Activated T-helper 2 cell treated with anti-CD3 and anti-CD28 coated beads, Interferon-gamma antibody, Interleukin-2, Interleukin-4, amounts not matched to agents 10 μg/mL and 5 μg/mL and 100 μg/mL, durations not matched to agents 14 hours and 24 hours and 36 hours (primary cell): ENCODE measurements at places on chromosomes 3 and 15.

DNA sequence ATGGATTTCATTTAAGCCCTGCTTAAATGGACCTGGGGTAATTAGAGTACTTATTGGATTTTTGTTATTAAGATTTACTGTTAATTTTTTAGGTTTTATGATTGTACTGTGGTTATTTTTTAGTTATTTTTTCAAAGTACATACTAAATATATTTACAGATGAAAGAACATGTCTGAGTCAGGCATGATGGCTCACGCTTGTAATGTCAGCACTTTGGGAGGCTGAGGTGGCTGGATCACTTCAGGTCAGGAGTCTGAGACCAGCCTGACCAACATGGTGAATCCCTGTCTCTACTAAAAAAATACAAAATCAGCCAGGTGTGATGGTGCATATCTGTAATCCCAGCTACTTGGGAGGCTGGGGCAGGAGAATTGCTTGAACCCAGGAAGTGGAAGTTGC is 16.2 kb upstream of the RPL24 start:
- DNase-seq = no peak

- no peak for DNase-seq
These were observed 200.4 kb upstream of the ADAMTS9 start for GRCh38 chr3:64888165-64888564.

- DNase-seq = no peak
These were observed 428.7 kb upstream of the EPHA3 start for GRCh38 chr3:88678747-88679146.

DNA sequence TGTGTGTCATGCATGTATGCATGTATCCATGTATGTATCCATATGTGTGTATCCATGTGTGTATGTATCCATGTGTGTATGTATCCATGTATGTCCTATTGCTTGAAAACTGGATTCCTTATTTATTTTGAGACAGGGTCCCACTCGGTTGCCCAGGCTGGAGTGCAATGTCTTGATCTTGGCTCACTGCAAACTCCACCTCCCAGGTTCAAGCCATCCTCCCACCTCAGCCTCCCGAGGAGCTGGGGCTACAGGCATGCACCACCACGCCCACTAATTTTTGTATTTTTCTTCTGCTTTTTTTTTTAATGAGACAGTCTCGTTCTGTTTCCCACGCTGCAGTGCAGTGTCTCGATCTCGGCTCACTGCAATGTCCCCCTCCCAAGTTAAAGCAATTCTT is 34.1 kb downstream of the MUC20 start:
- no peak for DNase-seq

GRCh38 chr3:43432462-43432861 is 146.1 kb downstream of the SNRK start:
- DNase-seq = no peak

DNA sequence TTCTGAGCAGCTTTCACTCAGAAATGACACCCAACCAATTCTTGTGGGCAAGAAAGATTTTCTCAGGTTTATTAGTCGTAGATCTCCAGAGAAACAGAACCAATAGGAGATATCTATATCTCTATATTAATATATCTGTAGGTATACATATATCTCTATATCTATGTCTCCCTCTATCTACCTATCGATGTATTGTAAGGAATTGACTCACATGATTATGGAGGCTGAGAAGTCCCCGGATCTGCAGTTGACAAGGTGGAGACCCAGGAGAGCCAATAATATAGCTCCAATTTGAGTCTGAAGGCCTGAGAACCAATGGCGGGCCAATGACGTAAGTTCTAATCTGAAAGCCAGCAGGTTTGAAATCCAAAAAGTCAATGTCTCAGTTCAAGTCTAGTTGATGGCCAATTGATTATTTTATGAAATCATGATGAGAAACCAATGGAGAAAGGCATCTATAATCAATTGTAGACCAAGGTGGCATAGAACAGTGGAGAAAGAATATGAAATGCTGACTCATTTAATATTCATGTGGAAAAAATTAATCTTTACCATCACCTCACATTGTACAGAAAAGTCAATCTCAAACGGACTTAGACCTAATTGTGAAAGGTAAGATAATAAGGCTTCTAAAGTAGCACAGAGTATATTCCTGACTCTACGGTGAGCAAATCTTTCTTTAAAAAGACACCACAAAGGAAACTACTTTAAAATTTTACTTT is 65.6 kb upstream of the CHRNA7 start:
- DNase-seq = no peak

- DNase-seq = no peak
These were observed 400.7 kb downstream of the ROBO1 start for GRCh38 chr3:79367066-79367465.

- DNase-seq = no peak
These were observed 67.3 kb downstream of the SYNM start for GRCh38 chr15:99172171-99172570.

DNA sequence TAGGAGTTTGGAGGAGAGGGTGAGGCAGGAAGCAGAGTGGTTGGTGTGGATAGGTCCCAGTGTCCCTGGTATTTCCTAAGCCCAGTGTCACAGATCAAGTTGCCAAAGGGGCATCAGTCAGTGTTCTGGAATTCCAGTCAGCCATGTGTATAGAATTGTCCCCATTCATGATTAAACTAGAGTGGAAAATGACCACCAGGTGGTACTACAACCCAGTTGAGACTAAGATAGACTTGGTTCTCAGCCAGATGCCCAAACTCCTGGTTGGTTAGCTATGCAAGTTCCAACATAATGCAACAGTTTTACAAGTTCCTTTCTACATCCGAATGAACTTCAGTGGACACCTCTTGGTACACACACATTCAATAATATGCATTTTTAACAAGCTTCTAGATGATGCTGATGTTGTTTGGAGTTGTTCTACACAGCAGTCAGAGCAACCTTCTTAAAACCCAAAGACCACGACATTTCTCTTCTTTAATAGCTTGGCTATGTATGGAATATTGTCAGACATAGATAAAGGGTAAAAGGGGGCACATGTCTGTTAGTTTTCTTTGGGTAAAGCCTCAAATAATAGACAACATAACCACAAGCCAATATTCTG is 8.4 kb upstream of the ATR start:
- DNase-seq = no peak

GRCh38 chr15:29103824-29104565 is 165.6 kb downstream of the NSMCE3 start:
- peak; percentile 41 for DNase-seq

DNA sequence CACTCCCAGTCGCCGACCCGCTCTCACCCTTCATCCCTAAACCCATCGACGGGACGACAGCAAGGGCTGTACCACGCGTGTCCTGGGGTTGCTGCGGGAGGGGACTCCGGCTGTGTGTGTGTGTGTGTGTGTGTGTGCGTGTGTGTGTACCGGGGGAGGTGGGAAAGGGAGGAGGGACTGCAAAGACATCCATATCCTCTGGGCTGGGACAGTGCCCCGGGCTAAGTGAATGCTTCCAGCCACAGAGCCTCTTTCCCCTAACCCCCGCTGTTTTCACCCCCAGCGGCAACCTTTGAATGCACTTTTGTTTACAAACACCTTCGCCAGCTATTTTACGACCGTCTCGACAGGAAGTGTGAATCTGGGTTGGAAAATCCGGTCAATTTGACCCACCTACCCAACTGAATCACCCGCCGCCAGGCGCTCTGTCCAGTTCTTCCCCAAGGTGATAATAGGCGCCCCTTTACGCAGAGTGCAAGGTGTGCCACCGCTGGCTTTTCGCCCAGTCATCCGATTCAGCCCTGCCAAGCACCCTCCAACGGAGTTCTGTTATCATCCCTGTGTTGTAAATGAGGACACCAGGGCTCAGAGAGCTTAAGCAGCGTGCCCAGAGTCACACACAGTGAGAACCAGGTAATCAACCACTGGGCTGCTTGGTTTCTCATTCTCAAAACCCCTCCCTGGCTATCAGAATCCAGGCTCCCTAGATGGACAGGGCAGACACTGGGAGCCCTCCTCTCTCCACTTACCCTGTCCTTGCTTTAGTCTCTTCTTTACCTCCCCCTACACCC is 739 bp upstream of the AMOTL2 start:
- no peak for DNase-seq

- DNase-seq = no peak
These were observed 168.4 kb downstream of the MEGF11 start for GRCh38 chr15:66085128-66085527.

GRCh38 chr3:158748237-158748828 is 16.1 kb upstream of the RARRES1 start:
- no peak for DNase-seq

- no peak for DNase-seq
These were observed 15.8 kb upstream of the STIMATE start for GRCh38 chr3:52912885-52913731.

DNA sequence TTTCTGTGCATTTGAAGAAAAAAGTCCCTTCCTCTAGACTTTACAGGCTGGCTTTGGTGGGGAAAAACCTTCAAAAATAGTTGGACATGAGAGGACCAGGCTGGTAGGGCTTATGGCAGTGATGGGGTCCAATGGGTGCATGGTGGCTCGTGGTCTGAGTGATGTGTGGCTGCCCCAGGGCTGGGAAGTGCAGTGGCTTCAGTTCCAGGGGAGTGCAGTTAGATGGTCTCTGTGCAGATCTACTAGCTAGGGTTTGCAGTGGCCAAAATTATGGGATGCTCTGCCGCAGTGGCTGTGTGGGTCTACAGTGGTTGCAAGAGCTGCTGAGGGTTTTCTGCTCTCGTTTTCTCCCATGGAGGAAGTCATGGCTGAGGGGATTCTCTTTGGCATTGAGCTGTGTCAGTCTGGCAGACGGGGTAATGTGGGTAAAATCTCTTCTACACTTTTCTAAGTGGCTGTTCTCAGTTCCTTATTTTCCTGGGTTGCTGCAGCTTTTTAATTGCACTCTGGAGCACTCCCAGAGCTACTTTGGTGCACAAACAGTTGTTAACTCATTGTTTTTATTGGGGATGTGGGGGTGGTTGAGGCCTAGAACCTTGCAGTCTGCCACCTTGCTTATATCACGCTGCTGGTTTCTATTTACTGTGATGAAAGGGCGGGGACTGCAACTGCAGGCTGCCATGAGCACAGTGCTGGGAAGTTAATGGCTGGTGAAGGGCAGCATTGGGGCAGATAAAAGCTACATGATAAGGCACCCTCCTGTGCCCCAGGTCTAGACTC is 1324.6 kb downstream of the NSUN3 start:
- DNase-seq = no peak

DNA sequence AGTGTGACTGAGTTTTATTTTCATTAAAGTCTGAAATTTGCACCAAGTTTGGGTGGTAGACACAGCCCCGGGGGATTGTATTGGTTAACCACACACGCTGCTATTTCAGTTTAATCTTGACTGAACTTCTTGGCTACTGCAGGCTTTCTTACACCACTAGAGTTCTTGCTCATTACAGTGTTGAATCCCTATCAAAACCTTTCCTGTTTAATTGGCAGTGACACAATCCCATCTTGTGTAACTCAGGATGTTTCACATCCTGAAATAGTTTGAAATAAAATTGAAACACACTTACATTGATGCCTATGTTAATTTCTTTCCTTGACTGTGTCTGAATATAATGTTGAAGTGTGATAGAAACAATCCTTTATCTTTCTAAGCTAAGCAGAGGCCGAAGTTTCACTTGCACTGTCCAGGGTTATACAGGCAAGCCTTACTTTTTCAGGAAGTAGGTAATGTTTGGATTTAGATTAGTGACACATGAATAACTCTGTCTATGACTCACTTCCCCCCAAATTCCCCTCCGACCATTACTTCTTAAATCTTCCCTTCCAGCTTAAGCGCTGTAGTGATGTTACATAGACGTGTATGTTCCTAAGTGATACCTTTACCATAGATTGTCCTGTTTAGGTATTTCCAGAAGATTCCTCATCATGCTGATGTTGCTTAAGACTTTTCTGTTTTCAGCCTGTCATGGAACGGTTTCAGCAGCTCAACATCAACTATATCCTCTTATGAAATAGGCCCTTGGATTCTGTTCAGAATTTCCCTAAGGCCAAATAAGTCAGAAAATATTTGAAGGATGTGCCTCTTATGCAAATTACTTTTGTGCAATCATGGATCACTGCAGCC is 16.8 kb downstream of the ATG7 start:
- no peak for DNase-seq

GRCh38 chr3:11576453-11576852 is 67.3 kb downstream of the VGLL4 start:
- DNase-seq = no peak

- no peak for DNase-seq
These were observed 429 bp downstream of the PARP9 start for GRCh38 chr3:122563717-122564025.

DNA sequence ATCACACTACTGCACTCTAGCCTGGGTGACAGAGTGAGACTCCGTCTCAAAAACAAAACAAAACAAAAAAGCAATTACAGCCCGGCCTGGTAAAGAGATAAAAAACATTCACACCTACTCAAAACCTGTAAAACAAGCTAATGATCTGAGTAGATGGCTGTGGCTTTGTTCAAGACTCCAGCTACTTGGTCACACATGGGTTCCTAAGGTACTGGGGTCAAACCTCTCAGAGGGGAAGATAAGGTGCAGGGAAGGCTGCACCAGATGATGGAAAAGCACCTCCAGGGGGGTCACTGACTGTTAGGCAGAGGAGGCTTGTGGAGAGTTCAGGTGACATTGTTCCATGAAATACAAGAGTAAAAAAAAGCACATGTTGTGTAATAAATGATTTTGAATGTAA is 450.2 kb upstream of the WNT5A start:
- no peak for DNase-seq

GRCh38 chr3:73925011-73925410 is 300.3 kb upstream of the PDZRN3 start:
- no peak for DNase-seq

DNA sequence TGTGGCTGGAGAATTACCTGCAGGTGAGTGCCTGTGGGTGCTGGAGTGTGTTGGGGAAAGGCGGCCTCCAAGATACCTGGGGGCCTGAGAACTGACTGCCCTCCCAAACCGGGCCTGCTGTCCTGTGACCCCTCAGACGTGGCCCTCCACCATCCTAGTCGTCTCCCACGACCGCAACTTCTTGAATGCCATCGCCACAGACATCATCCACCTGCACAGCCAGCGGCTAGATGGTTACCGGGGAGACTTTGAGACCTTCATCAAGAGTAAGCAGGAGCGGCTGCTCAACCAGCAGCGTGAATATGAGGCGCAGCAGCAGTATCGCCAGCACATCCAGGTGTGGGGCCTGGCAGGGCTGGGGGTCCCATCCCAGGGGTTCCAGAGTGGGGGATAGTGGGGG is 3.4 kb downstream of the ABCF3 start:
- DNase-seq = no peak

DNA sequence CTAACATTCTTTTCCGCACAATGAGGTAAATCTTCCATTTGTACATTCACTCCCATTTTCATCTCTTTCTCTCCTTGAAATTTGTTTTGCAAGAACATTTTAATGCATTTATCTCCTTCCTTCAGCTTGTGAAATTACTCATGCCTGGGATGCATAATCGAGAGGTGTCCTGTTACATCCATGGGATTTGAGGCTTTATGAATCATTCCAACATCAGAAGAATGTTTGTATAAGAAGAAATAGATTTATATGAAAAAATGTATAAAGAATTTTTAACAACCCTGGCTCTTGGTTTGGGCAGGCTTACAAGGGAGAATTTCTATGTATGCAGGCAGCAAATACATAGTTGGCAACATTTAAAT is 93.2 kb upstream of the MBNL1 start:
- DNase-seq = no peak
